T1000 (cell line): ENCODE measurements at places on chromosomes 12 and 14.

DNA sequence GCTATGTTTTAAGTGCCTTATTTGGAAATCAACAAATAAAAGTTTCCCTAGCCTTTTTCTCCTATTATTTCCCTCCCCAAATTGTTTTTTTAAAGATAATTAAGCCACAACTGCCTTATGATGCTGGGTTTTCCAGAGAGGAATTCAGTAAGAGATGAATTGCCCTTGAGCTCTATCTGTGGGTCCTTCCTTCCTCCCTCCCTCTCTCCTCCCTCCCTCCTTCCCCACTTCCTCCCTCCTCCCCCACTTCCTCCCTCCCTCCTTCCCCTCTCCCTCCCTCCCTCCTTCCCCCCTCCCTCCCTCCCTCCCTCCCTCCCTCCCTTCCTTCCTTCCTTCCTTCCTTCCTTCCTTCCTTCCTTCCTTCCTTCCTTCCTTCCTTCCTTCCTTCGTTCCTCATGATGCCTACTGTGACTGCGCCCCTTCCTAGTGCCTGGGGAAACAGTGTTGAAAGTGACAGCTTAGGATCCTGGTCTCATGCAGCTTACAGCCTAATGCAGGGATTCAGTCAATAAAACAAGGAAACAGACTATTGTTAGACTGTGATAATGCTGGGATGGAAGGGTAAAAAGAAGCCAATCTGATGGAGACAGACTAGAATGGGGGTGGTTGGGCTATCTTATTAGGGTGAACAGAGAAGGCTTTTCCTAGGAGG lies 1417.1 kb downstream of the AACS start:
- DNase-seq = no peak

DNA sequence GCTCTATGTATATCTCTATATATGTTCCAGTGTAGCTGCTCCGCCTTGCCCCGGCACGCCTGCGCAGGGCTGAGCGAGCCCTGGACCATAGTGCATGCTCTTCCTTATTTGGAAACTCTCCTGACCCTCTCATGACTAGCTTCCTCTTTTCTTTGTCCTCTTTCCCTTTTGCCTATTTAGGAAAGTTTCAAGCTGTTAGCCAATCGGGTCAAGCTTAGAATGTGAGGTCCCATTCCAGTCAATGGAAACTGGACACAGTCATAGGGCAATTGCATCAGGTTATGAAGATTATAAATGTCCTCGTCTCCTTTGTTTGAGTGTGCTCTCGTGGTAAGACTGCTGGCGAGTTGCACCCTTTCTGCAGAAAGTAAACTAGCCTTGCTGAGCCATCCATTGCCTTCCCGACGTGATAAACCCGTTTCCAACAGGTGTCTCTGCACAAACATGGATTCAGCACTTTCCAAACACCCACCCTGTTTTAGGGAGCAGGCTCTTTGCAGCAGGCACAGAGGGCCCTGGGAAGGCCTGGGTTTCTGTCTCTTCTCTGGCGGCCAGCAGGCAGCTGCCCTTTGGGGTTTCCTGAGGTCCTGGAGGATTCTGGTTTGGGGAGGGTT lies 30.9 kb downstream of the CCDC92 start:
- DNase-seq = no peak

DNA sequence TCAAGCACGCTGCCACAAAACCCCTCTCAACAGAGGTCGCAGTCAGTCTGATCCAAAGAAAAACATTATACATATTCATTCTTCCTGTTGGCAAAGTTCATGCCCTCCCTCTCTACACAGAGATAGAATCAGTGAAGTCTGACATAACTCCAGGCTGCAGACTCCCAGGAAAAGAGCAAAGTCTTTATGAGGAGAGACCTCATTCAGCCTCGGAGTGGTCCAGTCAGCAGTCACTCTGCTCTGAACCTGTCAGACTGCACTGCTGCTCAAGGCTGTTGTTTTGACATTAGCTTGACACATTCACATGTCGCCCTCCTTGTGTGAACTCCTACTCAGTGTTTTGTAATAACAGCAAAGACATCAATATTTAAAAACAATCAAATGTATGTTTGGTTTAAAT lies 241.2 kb upstream of the G2E3 start:
- no peak for DNase-seq

DNA sequence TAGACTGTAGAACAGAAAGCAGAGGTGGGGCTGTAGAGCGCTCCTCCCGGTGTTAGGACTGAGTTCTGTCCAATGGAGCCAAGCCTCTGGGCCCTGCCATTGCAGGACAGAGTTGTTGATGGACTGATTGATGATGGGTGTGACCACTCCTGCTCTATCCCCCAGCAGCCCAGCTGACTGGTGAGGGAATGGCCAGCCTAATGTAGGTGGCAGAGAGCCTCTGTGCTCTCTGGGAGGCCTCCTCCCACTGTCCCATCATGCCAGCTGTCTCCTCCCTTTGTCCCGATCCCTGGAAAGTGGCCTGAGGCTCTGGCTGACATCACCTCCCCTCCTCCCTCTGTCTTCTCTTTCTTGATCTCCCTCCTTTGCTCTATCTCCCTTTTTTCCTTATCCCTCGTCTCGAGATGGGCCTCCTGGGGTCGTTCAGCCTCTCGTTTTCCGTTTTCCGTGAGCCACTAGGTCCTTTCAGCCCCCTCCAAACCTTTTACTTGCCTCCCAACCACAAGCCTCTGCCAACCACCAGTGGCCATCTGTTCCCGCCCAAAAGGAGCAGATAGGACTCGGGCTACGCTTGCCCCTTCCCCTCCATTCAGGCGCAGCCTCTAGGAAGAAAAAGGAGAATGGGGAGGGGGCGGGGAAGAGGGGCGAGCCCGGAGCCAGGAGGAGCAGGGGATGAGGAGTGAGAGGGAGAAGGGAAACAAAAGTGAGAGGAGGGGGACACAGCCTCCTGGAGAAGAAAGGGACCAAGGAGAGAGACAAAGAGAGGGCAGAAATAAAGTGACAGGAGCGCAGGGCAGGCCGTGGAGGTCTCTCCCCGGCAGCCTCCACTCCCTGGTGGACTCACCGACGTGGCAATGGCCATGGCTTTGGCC lies 572 bp downstream of the EFS start:
- DNase-seq = peak; percentile 8

- DNase-seq = no peak
Measured at GRCh38 chr14:71339650-71340415, 432.6 kb downstream of the PCNX1 start.

- no peak for DNase-seq
Measured at GRCh38 chr12:92010368-92010767, 135.3 kb downstream of the BTG1 start.

DNA sequence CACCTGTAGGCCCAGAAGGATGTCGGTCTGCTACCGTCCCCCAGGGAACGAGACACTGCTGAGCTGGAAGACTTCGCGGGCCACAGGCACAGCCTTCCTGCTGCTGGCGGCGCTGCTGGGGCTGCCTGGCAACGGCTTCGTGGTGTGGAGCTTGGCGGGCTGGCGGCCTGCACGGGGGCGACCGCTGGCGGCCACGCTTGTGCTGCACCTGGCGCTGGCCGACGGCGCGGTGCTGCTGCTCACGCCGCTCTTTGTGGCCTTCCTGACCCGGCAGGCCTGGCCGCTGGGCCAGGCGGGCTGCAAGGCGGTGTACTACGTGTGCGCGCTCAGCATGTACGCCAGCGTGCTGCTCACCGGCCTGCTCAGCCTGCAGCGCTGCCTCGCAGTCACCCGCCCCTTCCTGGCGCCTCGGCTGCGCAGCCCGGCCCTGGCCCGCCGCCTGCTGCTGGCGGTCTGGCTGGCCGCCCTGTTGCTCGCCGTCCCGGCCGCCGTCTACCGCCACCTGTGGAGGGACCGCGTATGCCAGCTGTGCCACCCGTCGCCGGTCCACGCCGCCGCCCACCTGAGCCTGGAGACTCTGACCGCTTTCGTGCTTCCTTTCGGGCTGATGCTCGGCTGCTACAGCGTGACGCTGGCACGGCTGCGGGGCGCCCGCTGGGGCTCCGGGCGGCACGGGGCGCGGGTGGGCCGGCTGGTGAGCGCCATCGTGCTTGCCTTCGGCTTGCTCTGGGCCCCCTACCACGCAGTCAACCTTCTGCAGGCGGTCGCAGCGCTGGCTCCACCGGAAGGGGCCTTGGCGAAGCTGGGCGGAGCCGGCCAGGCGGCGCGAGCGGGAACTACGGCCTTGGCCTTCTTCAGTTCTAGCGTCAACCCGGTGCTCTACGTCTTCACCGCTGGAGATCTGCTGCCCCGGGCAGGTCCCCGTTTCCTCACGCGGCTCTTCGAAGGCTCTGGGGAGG lies at the start of gene LTB4R:
Gene LTB4R (plus strand): TSS at position 857 of the 959 bp plus-strand sequence. CDS start 4,150 bp downstream, outside the sequence.
- DNase-seq = no peak

DNA sequence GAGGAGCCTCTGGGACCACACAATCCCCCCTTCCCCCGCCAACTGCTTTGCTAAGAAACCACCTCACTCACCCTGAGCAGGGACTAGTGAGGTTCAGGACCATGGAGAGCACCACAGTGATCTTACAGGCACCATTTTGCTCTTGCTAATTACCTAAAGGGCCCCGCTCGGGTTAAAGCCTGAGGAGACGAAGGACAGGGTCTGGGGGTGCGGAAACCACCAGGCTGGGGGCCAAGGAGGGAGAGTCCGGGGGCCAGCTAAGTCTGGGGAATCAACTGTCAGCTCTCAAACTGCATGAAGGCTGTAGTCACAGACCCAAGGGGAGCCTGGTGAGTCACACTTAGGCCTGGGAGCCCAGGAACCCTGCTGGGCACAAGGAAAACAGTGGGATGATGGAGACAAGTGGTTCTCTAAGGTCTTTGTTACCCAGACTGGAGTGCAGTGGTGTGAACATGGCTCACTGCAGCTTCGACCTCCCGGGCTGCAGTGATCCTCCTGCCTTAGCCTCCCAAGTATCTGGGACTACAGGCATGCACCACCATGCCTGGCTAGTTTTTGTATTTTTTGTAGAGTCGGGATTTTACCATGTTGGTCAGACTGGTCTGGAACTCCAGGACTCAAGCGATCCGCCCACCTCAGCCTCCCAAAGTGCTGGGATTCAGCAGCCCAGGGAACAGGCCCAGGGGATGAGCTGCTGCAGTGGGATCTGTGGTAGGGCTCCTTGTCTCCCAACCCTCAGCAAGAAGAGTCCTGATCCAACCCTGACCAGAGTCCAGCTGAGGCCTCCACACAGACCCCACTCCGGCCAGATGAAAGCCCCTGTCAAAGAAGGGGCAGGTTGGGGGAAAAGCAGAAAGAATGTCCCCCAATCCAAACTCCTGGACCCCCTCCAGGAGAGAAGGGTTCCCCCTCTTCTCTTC lies 98.8 kb downstream of the CALM1 start:
- peak; percentile 37 for DNase-seq

- DNase-seq = no peak
Measured at GRCh38 chr12:5773550-5773949, 171.5 kb downstream of the ANO2 start.

DNA sequence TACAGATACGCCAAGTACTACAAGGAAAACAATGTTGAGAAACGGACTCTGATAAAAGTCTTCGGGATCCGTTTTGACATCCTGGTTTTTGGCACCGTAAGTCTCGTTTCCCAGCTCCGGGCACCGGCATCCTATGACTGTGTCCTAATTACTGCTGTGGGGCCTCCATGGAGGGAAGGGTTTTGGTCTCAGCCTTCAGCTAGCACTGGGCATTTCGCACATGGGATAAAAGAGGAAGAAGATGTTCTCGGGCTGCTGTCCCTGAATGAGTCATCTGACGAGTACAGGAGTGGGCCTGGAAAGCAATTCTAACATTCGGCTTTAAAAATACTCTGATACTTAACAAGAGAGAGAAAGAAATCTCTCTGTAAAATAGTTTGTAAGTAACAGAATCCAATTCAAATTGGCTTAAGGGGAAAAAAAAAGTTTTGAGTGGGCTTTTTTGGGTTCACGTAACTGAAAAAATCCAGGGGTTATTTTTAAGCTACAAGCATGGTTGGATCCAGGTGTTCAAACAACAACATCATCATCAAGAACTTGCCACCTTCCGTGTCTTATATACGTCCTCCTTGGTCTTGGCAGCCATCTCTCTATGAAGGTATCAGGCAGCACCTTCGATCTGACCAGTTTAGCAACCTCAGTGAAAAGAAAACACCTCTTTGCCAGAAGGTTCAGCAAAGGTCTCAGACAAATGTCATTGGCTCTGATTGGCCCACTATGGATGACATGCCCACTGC lies 34.4 kb upstream of the P2RX4 start:
- no peak for DNase-seq

- no peak for DNase-seq
Measured at GRCh38 chr12:124603100-124603541, 35.7 kb upstream of the NCOR2 start.

GRCh38 chr12:52533686-52534470 lies 13.7 kb upstream of the KRT5 start:
- DNase-seq = no peak

DNA sequence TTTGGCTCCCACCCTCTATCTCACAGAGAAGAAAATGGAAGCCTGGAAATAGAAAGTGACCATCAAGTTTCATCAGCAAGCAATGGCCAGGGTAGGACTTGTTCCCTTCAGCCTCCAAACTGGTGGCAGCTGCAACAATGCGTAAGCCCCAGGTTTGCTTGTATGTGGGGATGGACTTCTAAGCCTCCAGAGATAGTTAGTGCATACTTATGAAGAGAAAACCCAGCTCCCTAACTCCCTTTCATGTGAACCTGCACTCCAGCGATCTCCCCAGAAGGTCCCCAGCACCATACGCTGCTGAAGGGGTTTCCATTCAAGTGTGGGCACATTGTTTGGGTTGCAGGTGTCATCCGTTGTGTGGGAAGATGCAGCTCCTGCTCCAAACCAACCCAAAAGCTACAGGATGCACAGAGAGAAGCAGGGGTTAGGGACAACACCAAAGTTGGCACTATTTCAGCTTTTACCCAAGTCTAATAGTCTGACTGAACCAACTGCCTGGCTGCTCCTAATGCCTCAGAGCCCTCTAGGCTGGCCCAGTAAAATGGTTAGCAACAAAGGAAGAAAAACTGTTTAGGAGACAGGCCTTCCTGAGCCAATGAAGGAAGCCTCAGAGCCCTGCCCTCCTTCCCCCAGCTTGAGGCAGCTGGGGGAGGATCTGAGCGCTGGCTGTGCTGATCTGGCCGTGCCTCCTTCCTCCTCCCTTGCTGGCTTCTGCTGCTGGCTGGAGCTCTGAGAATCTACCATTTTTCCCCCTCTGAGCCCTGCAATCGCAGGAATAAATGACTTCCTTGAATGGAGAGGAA lies 12.3 kb downstream of the ZFP36L1 start:
- DNase-seq = no peak

DNA sequence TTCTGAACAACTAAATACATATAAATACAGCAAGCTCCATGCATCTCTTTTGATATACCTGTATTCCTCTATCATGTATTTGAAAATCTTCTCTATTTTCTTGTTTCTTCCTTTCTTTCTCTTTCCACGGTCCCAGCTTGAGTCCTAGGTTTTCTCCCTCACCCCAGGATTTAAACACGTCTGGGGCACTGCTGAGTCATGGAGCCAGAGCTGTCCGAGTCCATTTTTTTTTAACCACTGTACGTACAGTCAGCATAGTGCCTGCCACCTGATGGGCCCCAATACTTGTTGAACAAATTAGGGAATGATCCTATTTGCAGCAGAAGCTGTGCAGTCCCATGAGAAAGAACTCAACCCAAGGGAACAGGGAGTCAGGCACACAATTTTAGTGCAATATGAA lies 158.1 kb downstream of the ATP23 start:
- DNase-seq = no peak
